ENCODE measurements at places on chromosomes 3 and 15. TPM values are rescaled to one million over a fixed set of nuclear protein-coding genes. Genes with fewer than 3 reads are reported as not detected.

GRCh38 chr3:72520690-72521308 lies 327.4 kb downstream of the SHQ1 start:
- DNase-seq = no peak

GRCh38 chr3:152841131-152841530 lies 6.2 kb downstream of the P2RY1 start:
- no peak for DNase-seq

The EXOSC7 gene
- polyA plus RNA-seq = 63.8 TPM

The DAZL gene
- 0.04 TPM for polyA plus RNA-seq

DNA sequence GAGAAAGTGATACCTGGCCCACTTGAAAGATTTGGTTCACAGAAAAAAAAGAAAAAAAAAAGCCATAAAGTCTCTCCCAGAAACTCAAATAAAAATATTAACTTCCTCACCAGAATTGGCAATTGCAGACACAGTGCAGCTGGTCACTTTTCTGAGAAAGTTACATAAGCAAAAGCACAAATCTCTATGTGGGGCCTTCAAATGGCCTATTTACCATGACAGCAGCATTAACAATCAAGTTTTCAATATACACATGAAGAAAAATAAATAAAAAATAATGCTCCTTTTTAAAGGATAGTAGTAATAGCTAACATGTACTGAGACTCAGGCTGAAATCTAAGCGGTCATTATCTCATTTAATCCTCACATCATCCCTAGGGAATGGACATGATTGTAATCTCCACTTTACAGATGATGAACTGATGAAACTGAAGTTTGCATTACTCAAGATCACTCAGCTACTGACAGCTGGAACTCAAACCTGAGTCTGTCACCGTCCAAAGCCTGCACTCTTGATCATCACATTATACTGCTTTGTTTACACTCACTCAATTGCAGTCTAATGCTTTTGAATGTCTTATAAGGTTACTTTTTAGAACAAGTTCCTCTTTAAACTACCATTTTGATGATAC lies 3.3 kb downstream of the NPTN start:
- DNase-seq = no peak

The SAMMSON gene
- polyA plus RNA-seq = 0.28 TPM

The WDR93 gene
- 1.9 TPM for polyA plus RNA-seq

- no peak for DNase-seq
Observed at GRCh38 chr3:19598870-19599269, 335.1 kb downstream of the EFHB start.

The CFAP92 gene
- 3.3 TPM for polyA plus RNA-seq

DNA sequence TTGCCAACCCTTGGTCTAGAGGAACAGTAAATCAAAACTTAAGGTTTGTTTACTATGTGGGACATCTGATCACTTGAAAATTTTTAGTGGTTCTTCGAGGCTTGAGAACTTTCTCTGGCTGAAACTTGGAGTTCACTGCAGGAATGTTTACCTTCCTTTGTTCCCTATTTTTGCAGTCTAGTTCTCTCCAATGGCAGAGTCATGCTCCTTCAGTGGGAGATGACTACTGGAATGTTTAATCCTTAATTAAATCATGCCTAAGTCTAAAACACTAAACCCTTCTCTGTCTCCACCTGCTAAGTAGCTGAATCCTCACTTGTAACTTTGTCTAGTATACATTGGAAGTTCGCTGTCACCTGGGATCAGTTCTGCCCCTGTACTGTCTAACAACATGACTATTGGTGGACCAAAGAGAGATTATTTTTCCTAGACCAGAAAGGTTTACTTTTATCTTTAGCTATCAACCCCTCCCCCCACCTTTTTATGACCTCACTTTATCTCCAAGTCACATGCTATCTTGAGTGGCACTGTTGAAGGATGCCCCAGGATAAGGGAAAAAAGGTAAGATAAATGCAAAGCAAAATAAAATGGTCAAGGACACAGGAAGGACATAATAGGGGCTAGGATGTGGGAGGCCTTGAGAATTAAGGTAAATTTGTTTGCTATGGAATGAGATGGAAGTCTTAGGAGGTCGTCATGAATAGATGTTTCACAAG lies 1.2 kb upstream of the ZNF609 start:
- no peak for DNase-seq

DNA sequence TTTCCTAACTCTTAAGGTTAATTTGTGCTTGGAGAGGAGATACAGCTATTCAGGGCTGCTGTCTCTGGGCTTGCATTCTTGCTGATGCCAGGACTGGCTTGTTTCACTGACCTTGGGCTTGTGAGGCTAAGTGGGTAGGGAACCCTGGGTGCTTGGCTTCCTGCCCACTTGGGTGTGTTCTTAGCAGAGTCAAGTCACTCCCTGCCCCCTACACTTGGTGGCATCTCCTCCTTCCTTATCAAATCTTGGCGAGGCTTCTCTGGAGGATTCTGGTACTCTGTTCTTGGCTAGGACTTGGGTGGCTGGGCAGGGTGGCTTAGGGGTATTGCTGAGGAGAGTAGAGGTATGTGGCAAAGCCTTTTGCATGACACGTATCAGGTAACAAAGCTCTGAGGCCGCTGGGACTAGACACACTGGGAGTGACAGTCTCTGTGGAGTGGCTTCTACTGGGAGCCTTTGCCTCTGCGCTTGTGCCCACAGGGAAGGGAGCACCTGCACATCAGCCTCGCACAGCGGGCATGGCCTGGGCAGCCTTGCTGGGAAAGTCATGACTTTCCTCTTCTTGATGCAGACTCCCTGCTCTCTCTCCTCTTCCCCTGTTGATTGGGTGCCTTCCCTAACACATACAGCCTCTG lies 41.8 kb downstream of the CHCHD6 start:
- DNase-seq = no peak

DNA sequence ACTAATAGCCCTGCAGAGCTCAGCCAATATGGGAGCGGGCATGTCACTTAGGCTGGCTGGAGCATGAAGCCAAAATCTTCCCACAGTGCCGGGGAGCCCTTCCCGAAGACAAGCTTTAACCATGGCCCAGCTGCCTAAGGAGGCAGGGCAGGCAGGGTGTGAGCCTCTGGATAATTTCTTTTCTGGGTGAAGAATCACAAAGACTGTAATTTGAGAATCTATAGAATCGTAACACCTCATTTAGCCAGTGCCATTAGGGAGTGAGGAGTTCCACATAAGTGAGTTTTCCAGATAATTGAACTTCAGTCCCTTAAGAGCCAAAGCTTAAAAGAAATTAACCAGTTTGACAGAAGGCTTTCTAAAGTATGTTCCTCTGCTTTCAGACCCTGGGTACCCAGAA lies 40.2 kb upstream of the TLE3 start:
- no peak for DNase-seq

The FSIP1 gene
- 0.82 TPM for polyA plus RNA-seq

- no peak for DNase-seq
Observed at GRCh38 chr3:10417847-10418246, 87.5 kb downstream of the ATP2B2 start.

DNA sequence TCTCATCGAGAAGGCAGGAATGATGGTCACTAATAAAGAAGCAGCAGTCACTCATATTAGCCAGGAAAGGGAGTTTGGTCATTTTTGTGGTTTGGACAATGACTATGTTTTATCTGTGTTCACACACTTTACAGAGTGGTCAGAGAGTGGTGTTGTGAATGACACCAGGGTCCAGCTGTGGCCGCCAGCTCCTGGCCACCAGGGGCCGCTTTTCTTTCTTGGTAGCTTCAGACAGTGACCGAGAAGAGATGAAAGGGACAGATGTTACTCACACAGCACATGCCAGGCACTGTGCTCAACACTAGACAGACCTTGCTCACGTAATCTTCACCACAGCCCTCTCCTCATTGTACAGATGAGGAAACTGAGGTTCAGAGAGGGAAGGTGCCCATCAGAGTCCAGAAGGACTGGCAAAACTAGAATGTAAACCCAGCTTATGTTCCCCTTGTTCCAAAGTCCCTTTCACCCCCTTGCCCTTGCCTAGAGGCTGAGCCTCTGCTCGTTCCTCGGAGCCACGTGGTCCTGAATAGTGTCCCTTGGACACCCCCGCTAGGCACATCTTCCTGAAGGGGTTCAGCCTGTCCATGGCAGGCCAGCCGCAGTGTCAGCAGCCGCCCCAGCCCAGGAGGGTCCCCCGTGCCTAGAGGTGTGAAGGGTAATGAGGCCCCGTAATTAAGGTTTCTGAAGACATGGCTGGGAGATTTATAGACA lies 55.6 kb downstream of the CYP11A1 start:
- no peak for DNase-seq

- DNase-seq = peak; percentile 15
Observed at GRCh38 chr15:59371458-59372351, 966 bp downstream of the MYO1E start.

The FEZF2 gene
- not detected for polyA plus RNA-seq

- no peak for DNase-seq
Observed at GRCh38 chr3:140501770-140502364, 176.0 kb upstream of the TRIM42 start.

- no peak for DNase-seq
Observed at GRCh38 chr3:23324745-23325144, 121.6 kb downstream of the UBE2E2 start.

The OR5H2 gene
- polyA plus RNA-seq = not detected

- no peak for DNase-seq
Observed at GRCh38 chr3:8887435-8888300, 75.6 kb downstream of the RAD18 start.

- no peak for DNase-seq
Observed at GRCh38 chr15:100944986-100945385, 25.8 kb downstream of the LRRK1 start.

- DNase-seq = peak; percentile 37
Observed at GRCh38 chr3:171269542-171269941, 190.7 kb downstream of the TNIK start.

DNA sequence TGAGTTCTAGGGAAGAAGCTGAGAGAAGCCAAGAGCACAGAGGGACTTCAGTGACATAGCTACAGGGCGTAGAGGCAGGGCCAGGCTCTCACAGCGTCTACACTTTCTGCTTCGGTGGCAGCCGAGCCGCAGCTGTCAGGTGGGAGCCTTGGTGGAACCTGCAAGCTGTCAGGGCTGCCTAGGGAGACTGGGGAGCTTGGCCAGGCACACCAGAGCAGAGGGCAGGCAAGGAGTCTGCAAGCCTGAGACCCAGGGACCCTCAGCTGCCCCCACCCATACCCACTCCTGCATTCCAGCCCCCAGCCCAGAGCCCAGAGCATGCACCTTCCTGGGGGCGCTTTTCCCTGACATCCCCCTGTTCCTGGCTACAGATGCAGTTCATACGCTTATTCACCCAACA lies 13.4 kb upstream of the KLF15 start:
- no peak for DNase-seq

The GRAMD1C gene
- polyA plus RNA-seq = 5.9 TPM

The BFSP2 gene
- polyA plus RNA-seq = not detected

- no peak for DNase-seq
Observed at GRCh38 chr3:195549931-195550519, 6.9 kb upstream of the PPP1R2 start.

DNA sequence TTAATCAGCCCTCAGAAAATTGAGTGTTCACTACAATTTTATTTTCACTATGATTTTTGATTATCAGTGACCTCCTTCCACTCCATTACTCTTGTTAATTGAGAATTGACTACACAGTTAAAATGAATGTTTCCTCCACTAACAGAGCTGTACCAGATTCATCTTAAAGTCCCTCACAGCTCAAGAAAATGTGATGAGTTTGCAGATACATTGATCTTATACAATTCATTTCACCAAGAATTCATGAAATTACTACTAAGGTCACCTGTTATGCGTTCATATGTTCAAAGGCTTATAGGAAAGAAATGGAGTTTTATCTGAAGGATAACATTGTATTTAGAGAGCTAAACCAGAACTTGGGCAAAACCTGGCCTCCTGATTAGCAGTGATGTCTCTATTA lies 17.5 kb downstream of the NMNAT3 start:
- DNase-seq = no peak

The ZKSCAN7 gene
- polyA plus RNA-seq = 19.2 TPM

The SCG3 gene
- polyA plus RNA-seq = 0.81 TPM

The ECE2 gene
- 0.13 TPM for polyA plus RNA-seq

The CLDN18 gene
- 51.3 TPM for polyA plus RNA-seq

DNA sequence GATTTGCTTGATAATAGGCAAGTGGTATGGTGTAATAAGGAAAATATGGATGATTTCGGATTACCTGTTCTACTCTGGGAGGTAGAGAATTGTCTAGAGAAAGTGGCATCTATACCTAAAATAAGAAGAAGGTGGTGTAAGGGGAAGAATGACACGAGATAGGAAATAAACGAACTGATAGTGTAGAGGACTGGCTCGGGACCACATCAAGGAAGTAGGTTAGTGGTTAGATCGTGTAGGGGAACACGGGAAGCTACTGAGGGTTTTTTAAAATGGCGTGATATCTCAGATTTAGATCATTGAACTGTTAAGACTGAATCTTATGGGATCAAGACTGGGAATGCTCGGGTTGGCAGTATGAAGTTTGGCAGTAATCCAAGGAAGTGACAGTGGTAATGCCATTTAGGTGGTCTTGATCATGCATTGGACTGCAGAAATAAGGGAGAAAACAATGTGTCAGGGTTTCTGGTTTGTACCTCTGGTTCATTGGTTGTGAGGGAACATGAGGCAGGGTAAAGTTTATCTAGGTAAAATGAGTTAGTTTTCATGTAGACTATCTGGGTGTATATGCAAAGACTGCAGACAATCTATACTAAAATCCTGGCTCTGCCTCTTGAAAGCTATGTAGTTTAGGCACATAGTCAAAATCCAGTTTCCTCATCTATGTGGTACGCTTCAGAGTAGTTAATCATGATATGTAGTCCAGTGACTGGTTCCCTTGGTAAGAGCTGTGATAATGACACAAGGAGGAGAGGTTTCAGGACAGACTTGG lies 7.4 kb downstream of the RPL14 start:
- DNase-seq = no peak

GRCh38 chr3:53182764-53183355 lies 21.9 kb downstream of the PRKCD start:
- no peak for DNase-seq

GRCh38 chr3:120435621-120436020 lies 15.2 kb downstream of the FSTL1 start:
- no peak for DNase-seq

DNA sequence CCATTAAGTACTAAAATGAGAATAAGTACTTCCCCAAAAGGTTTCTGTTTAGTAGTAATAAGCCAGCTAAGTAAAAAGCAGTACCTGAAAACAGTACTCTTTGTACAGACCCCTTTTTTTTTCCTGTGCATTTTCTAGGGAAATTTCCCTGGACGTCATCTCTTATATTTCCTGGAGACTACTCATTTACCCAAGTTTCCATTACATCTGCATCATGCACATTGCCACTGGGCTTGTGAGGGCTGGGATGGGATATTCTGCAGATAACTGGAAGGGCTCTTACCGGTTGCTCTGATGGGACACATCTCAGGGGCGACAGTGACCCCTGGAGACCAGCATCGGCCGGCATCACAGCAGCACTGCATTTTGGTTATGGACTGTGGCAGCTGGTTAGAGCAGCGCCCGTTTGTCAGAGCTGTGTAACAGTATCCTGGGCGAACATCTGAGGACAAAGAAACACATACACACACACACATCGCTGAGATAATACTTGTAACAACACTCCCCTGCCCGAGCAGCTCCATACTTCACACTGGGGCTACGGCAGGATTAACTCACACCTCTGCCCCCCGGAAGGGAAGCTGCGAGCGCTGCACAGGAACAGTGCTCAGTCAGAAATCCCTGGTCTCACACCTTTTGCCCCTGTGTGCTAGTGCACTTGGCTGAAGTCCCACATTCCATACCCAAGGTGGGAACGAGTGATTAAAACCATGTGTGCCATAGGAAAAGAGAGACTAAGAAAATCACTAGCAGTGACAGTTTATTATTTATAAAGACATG lies 124.9 kb downstream of the FBN1 start:
- DNase-seq = no peak

The CMTM8 gene
- 15.6 TPM for polyA plus RNA-seq

The TGM5 gene
- not detected for polyA plus RNA-seq

Data from right lung (tissue), 10 donors.